Activated naive CD4-positive, alpha-beta T cell treated with anti-CD3 and anti-CD28 coated beads, Interleukin-2, amount 50 U/mL, for 72 hours (primary cell): ENCODE measurements at places on chromosomes 6 and 20. TPM values are rescaled to one million over a fixed set of nuclear protein-coding genes. Genes with fewer than 3 reads are reported as not detected.

COL20A1 gene
- total RNA-seq = not detected

HLA-DMA gene
- total RNA-seq = 23.0 TPM

SEL1L2 gene
- not detected for total RNA-seq

B3GAT2 gene
- total RNA-seq = not detected

OOEP gene
- total RNA-seq = not detected

SLC4A11 gene
- total RNA-seq = 0.14 TPM

LY6G6C gene
- total RNA-seq = not detected

CDH4 gene
- total RNA-seq = 0.08 TPM

SYNGAP1 gene
- total RNA-seq = 71.7 TPM

SLC16A10 gene
- total RNA-seq = 7.8 TPM

CNKSR3 gene
- total RNA-seq = not detected

EPPIN gene
- not detected for total RNA-seq

TCF21 gene
- not detected for total RNA-seq

SLC17A5 gene
- 7.2 TPM for total RNA-seq

FAM120B gene
- 25.9 TPM for total RNA-seq

ETV7 gene
- 0.16 TPM for total RNA-seq

MAP7 gene
- total RNA-seq = 2.7 TPM

NRSN1 gene
- not detected for total RNA-seq

LAMA2 gene
- 0.93 TPM for total RNA-seq

ZNF311 gene
- total RNA-seq = 0.53 TPM

DNMT3B gene
- 0.84 TPM for total RNA-seq

LHFPL5 gene
- not detected for total RNA-seq

NELFCD gene
- 123 TPM for total RNA-seq

MOCS1 gene
- total RNA-seq = 3.9 TPM

IL17F gene
- 13.9 TPM for total RNA-seq

HUS1B gene
- total RNA-seq = 1.9 TPM

LY6G5C gene
- 1.8 TPM for total RNA-seq

CLPSL1 gene
- total RNA-seq = not detected

PRPH2 gene
- total RNA-seq = not detected

PRR18 gene
- total RNA-seq = not detected

TPD52L1 gene
- total RNA-seq = 1.6 TPM

POU3F2 gene
- not detected for total RNA-seq

ISM1 gene
- total RNA-seq = 0.50 TPM

BIRC7 gene
- 0.51 TPM for total RNA-seq

SLC13A3 gene
- not detected for total RNA-seq

PPP1R10 gene
- total RNA-seq = 92.1 TPM

RAET1L gene
- not detected for total RNA-seq

EFCAB8 gene
- total RNA-seq = 0.70 TPM

HTR1E gene
- not detected for total RNA-seq

ULBP3 gene
- not detected for total RNA-seq

BCL2L1 gene
- total RNA-seq = 143 TPM

HNF4A gene
- not detected for total RNA-seq

AKAP12 gene
- 1.4 TPM for total RNA-seq

SRSF12 gene
- 0.48 TPM for total RNA-seq

OR2H2 gene
- total RNA-seq = not detected

DBNDD2 gene
- total RNA-seq = 22.7 TPM

ADGRF4 gene
- total RNA-seq = not detected

CCN6 gene
- not detected for total RNA-seq

PLCB4 gene
- total RNA-seq = not detected

AGER gene
- 21.6 TPM for total RNA-seq

NKX2-4 gene
- not detected for total RNA-seq

FOXF2 gene
- total RNA-seq = not detected

IP6K3 gene
- not detected for total RNA-seq

SLC32A1 gene
- total RNA-seq = not detected
